Dorsolateral prefrontal cortex (tissue), 122 donors: ENCODE measurements at places on chromosomes 11 and 22.
A peak's percentile ranks its signal among the peaks of the same experiment; 100 is the strongest.

DNA sequence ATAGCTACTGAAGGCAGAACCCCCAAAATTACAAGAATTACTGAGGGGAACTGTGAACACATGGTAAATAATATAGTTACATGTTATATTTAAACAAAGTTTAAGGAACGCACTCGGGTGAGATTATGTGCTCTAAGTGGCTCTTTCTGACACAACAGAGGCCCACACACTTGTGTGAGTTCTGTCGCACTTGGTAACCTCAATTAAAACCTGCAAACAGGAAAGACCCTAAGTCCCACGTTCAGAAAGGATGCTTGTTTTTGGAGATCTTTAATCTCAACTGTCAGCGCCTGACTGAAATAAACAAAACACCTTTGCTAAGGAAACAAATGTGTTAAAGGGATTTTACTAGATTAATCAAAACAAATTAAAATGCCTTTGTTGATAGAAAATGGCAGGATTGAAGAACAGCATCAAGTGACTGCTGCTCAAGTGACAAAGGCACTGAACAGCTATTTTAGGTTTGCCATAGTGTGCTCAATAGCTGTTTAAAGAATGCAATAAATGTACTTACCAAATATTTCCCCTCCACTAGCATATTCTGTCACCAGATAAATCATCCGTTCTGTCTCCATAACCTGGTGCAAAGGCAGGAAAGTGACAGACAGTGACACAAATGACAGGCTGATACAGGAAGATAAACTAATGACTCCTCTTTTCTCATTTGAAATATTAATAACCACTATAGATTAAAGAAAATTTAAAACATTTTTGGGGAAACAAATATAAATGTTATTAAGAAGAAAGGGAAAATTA is 116.3 kb upstream of the APOA1 start:
- no peak for DNase-seq

- peak; percentile 80 for DNase-seq
These were observed 78.7 kb upstream of the GRAMD1B start for GRCh38 chr11:123351375-123351774.

DNA sequence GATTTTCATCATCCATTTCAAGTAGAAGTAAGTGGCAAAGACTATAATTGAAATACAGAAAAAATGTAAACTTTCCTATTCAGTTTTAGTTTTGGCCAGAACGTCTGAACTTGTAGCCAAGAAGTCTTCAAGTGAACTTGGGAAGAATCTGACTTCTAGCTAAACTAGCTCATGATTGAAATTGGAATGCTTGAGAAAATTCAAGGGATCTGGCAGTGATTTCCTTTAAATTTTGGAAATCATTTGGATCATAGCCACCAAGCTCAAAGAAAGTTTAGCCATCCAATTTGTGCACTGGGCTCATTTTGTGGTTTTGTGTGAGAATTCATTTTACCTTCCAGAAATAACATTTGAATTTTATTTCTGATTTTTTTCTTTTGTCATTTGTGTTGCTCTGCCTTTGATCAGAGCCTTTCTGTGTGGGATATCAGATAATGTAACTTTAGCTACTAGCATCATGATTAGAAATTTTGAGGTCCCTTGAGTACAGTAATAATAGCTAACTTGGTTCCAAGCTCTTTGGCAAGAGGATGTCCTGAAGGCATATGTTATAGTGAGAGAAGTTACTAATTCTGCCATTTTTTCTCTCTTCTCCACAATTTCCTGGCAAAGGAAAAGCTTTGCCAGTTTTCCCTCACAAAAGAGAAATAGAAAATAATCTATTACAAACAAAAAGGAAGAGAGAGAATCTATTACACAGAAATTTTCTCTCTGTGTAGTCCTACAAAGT is 2123.7 kb upstream of the RAG2 start:
- no peak for DNase-seq

GRCh38 chr22:37267661-37268413 is 14.5 kb upstream of the CYTH4 start:
- no peak for DNase-seq

GRCh38 chr11:12074529-12075195 is 35.7 kb upstream of the MICAL2 start:
- no peak for DNase-seq

DNA sequence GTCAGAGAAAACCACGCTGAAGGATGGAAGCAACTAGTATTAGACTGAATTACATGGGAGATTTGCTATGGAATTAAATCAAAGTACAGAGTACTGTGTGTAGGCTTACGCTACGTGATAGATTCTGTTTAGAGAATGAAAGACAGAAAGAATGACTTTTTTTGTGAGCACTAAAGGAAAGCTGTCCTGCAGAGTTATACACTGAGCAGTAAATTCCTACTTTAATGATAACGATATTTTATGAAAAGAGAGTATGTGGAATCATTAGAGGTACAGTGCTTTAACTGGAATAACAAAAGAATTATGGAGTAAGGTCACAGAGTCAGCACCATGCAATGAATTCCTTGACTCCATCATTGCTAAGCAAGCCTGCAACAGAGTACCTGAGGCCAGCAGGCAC is 295.3 kb upstream of the SYN3 start:
- DNase-seq: no peak

GRCh38 chr22:49738006-49738405 is 89.7 kb downstream of the BRD1 start:
- DNase-seq: no peak

- DNase-seq: peak; percentile 93
These were observed at the start of gene PRDM10 for GRCh38 chr11:130002352-130002845. Gene PRDM10 (minus strand): TSS chr11:130002835. CDS start chr11:129960964, 41,871 bp downstream.
